ENCODE measurements at places on chromosomes 2 and 18.

- no peak for DNase-seq
Measured at GRCh38 chr2:157447741-157448140, 3.9 kb upstream of the CYTIP start.

GRCh38 chr2:144512891-144513351, 7.0 kb downstream of the ZEB2 start:
- DNase-seq, result no peak

- no peak for DNase-seq
Measured at GRCh38 chr18:30957066-30957465, 85.5 kb downstream of the DSC3 start.

GRCh38 chr18:7417727-7418126, 149.4 kb upstream of the PTPRM start:
- no peak for DNase-seq

DNA sequence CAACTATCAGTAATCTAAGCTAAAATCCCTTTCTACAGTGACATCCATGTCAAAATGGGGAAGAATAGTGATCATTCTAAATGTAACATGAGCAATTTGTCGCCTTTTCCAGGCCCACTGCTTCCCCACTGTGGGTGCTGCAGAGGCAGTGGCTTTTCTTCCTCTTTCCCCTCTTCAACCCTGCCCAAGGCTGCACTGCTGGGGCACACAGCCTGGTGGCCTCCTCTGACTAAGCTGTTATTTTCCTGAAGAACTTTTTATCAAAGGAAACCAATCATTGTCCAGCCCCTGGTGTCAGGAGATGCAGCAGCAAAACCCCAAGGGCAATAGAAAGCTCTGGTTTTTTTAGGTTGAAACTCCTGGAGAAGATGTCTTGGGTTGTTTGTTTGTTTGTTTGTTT, 117.6 kb upstream of the KLF7 start:
- no peak for DNase-seq

DNA sequence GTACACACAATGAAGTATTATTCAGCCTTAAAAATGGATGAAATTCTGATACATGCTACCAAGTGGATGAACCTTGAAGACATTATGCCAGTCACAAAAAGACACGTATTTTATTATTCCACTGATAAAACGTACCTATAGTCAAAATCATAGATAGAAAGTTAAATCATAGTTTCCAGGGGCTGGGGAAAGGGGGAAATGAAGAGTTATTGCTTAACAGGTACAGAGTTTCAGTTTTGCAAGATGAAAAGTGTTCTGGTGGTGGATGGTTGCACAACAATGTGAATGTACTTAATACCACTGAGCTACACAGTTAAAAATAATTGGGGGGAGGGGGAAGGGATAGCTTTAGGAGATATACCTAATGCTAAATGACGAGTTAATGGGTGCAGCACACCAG, 279.0 kb upstream of the STON1 start:
- no peak for DNase-seq

DNA sequence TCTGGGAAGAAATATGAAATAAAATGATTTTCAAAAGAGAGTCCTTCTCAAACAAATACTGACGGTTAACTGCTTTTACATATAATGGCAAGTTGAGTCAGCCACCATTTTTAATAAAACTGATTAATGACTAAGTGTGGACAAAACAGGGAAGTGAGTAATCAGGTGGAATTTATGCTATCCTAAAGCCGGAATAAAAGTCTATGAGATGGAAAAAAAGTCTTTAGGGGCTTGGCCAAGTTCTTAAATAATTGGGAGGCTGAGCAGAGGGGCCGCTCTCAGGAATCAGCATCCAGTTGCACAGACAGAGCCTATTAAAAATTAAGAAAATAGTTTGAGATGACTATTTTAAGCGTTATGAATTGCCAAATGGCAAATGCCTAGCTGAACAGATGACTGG, 58.6 kb upstream of the AFF3 start:
- DNase-seq, result no peak

GRCh38 chr18:48605408-48605845, 66.6 kb downstream of the CTIF start:
- no peak for DNase-seq

DNA sequence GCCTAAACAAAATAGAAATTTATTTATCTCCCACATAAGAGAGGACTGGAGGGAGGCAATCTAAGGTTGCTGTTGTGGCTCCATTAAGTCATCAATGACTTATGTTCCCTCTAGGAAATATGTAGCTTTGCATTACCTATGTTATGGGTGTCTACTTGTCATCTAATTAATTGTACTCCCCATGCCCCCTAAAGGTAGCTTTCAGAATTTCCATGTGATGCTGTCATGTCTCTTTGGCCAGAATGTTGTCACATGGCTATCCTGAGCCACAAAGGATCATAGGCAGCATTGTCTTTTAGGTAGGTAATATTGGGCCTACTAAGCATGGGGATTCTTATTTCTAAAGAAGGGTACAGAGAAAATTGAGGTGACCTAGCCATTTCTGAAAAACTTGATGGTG, 935.6 kb upstream of the FANCL start:
- no peak for DNase-seq

- no peak for DNase-seq
Measured at GRCh38 chr18:78125206-78125896, 854.3 kb upstream of the SALL3 start.

GRCh38 chr18:2913398-2914005, 66.7 kb downstream of the EMILIN2 start:
- DNase-seq, result no peak

DNA sequence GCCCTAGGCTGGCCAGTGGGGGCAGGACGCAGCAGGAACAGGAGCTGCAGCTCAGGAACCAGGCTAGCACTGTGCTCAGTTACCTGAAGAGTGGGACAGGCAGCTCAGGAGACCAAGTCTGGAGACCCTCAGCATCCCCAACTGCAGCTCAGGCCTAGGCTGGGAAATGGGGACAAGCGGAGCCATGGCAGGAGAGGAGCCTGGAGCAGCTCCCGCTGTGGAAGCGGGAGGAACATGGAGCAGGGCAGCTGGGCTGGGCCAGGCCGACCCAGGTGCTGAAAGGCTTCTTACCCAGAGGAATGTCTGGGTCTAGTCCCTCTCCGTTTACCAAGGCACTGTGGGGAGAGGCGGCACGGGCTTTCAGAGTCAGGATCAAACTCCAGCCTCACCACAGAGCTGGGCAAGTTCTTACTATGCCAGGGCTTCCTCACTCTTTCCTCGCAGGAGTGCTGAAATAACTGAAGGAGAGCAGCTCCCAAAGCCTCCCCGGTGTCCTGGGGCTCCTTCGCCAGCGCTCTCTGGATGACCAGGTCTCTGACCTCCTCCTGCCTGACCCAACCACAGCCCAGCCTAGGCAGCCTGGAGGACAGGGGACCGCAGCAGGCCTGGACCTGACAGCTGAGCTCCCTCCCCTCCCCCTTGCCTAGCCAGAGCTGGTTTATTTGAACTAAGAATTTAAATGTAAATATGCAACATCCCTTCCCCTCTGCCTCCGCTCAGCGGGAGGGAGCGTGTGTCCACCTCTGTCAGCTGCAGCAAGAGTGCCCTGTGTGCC, 247.8 kb upstream of the SIX2 start:
- no peak for DNase-seq

DNA sequence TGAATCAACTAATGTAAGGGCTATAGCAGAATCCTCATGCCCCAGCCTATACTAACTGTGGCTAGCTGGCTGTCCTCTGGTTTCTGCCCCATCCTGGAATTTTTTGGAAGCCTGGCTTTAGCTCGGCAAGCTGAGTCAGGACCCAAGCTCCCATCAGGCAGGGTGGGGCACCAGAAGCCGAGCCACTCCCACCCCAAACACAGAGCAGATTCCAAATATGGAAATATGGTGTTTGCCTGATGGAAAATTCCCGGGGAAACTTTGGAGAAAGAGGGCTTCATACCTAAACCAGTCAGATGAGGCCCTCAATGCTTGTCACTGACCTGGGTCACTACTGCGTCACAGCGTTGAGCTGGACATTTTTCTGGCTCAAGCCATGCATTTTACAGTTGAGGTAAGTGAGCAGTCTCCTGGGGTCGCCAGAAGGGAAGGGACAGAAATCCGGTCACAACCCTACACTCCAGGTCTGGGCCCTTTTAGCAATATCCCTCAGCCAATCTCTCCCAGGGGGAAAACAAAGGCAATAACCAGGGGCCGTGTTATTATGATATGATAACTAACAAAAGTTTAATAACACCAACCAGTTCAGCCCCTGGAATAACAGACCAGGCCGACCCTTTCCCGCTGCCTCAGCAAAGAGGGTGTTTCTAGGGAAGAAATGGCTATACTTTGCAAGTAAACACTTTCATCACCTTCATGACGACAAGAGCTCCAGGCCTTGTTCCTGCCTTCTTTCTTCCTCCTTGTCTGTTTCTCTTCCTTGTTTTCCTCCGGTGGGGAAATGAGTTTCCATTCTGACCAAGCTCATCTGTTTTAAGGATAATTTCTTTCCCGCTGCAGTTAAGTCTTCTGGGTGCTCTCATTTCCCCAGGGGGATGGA, 37.7 kb downstream of the PSD4 start:
- DNase-seq, result peak; percentile 37

- DNase-seq, result no peak
Measured at GRCh38 chr2:3249476-3249962, 128.1 kb downstream of the EIPR1 start.
